ENCODE measurements at places on chromosomes 1 and 21.

DNA sequence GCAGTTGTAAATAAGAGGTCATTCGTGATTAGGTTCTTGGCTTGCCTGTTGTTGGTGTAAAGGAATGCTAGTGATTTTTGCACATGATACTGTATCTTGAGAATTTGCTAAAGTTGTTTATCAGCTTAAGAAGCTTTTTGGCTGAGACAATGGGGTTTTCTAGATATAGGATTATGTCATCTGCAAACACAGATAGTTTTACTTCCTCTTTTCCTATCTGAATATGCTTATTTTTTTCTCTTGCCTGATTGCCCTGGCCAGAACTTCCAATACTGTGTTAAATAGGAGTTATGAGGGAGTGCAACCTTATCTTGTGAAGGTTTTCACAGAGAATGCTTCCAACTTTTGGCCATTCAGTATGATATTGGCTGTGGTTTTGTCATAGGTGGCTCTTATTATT lies 576.1 kb upstream of the RGS18 start:
- no peak for DNase-seq

GRCh38 chr1:56147459-56147858 lies 431.9 kb downstream of the PLPP3 start:
- DNase-seq = no peak

GRCh38 chr1:150109586-150109985 lies 40.1 kb upstream of the PLEKHO1 start:
- no peak for DNase-seq

DNA sequence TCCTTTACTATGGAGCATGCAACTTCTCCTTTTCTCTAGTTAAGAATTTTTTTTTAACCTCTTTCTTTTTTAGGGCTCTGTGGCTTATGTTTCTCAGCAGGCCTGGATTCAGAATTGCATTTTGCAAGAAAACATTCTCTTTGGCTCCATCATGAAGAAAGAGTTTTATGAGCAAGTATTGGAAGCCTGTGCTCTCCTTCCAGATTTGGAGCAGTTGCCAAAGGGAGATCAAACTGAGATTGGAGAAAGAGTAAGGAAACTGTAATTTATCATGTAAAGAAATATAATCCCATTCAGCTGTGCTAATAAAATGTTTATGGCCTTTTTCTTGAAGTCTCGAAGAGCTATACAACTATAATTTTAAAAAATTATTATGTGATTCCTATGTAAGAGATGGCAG lies 70.1 kb downstream of the HSPA13 start:
- no peak for DNase-seq

DNA sequence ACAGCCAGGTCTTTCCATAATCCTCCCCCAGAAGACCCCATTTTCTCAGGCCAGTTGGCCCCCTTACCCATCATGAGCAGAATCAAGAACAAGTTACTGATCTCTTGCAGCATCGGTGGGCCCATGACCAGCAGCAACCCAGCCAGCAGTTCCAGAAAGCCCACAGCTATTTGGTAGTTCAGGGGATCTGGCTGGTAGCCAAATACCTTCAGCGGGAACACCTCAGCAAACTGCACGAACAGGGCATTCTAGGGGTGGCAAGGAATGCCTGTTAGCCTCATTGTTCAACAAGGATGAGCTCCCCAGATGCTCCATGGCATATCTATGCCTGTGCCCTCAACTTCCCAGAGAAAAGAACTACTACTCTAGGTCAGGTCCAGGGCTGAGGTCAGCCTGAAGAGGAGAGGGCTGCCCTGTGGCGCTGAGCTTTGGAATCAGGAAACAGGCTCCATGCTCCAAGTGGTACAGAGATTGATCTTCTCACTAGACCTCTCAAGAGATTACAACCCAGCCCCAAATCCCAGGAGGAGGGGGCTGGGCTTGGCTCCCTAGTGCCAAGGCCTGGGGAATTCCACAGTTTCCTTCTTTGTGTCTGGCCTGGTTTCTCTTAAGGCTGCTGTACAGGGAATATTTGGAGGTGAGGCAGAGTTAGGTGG lies 1.3 kb downstream of the TMEM35B start:
- DNase-seq = no peak

DNA sequence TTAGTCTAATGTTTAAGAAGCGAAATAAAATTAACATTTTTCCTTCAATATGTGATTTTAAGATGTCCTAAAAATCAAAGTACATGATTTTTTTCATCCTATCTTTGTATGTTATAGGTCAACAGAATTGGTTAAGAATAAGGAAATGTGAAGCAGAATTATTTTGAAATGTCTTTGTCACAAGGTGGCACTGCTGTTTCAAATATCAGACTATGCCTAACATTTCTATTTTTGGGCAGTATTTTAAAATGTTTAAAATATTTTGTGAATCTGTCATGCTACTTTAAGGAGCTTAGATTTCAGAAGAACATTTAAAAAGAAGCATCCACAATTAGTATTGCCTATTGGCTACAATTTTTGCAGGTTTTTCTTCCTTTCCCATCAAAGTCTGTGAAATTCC lies 38.7 kb downstream of the AMY1C start:
- no peak for DNase-seq
